ENCODE measurements at places on chromosomes 1 and 21. TPM values are rescaled to one million over a fixed set of nuclear protein-coding genes. Genes with fewer than 3 reads are reported as not detected.

TRIM33 gene
- total RNA-seq = 55.7 TPM

DNA sequence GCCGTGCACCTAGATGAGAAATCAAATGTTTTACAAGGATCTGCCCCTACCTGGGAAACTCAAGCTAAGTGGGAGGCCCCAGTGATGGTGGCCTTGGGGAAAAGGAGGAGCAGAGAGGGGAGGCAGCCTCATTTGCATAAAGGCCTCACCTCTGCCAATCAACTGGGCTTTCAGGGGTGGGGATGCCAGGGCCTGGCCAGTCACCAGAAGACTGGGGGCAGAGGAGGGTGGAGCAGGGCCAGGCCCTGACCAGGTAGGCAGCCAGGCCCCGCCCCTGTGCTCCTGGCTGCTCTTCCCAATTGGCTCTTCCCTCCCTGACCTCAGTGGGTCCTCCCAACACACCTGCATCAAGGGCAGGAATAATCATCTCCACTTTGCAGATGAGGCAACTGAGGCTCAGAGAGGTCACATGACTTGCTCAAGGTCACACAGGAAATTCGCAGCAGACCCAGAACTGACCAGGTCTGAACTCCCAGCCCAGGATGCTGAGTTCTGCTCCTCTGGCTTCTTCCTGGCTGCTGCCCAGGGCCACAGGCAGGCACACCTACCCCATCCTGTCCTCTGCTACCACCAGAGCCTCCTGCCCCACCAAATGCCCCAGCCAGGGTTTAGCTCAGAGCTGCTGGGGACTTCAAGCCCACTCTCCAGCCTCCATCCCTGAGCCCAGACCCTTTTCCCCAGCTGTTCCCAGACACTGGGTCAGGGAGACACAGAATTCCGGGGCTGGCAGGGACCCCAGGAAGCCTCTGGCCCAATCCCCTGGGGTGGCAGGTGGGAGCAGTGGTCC is 677.9 kb downstream of the MATN1 start:
- H3K27ac ChIP-seq = no peak overlapping the region
- H3K4me3 ChIP-seq = no peak overlapping the region
- H3K27me3 ChIP-seq = peaks cover 8% of the 10 kb centered on the region

LORICRIN gene
- not detected for total RNA-seq

PRPF38A gene
- 94.7 TPM for total RNA-seq

TOMM20 gene
- total RNA-seq = 89.6 TPM

- no peaks in the 10 kb centered on the region for H3K36me3 ChIP-seq
- DNase-seq = no peak
- no peak overlapping the region for H3K27ac ChIP-seq
- H3K27me3 ChIP-seq = peaks cover 29% of the 10 kb centered on the region
- H3K4me1 ChIP-seq = no peaks in the 10 kb centered on the region
These were observed 38.5 kb downstream of the IGFN1 start for GRCh38 chr1:201229095-201229494.

DNA sequence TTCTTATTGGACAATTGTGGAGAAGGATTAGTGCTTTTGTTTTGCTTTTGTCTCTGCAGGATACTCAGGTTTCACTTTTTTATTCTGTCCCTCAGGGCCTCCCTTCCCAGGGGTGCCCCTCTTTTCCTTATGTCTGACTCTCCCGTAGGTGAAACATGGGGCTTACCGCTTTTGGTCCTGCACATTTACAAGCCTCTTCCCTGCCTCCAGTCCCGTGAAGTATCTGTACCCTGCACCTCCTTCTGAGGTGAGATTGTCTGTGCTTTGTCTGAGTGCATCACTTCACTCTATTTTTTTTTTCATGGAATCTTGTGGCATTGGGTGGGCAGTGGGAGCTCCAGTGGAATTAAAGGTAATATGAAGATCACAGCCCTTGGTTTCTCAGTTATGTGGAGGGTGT is 758.1 kb upstream of the TPTE start:
- no peak overlapping the region for H3K27ac ChIP-seq
- no peaks in the 10 kb centered on the region for H3K4me1 ChIP-seq
- H3K36me3 ChIP-seq = no peaks in the 10 kb centered on the region
- H3K4me3 ChIP-seq = no peak overlapping the region
- no peaks in the 10 kb centered on the region for H3K27me3 ChIP-seq

- no peak overlapping the region for H3K27ac ChIP-seq
- no peaks in the 10 kb centered on the region for H3K27me3 ChIP-seq
- H3K4me1 ChIP-seq = no peaks in the 10 kb centered on the region
- DNase-seq = no peak
These were observed 63.7 kb downstream of the CLDN17 start for GRCh38 chr21:30102871-30103270.

PDZK1IP1 gene
- not detected for total RNA-seq

DNA sequence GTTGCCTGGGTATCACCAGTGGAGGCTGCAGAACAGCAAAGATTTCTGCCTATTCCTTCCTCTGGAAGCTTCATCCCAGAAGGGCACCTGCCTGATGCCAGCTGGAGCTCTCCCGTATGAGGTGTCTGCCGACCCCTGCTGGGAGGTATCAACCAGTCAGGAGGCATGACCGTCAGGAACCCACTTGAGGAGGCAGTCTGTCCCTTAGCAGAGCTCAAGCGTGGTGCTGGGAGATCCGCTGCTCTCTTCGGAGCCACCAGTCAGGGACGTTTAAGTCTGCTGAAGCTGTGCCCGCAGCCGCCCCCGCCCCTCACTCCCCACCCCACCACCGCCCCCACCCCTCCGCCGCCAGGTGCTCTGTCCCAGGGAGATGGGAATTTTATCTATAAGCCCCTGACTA is 23.1 kb upstream of the HFM1 start:
- H3K27ac ChIP-seq = no peak overlapping the region
- H3K27me3 ChIP-seq = peaks cover 30% of the 10 kb centered on the region
- H3K4me3 ChIP-seq = no peak overlapping the region
- H3K36me3 ChIP-seq = peaks cover 4% of the 10 kb centered on the region
- DNase-seq = no peak

GRCh38 chr1:244180256-244180655 is 129.2 kb downstream of the ZBTB18 start:
- H3K27me3 ChIP-seq = peaks cover 8% of the 10 kb centered on the region
- H3K4me1 ChIP-seq = no peaks in the 10 kb centered on the region
- no peak overlapping the region for H3K4me3 ChIP-seq
- DNase-seq = no peak
- H3K36me3 ChIP-seq = no peaks in the 10 kb centered on the region

Measured in natural killer cell treated with Interleukin-12 subunit alpha and Interleukin-12 subunit beta and Interleukin-15 and Interleukin-18, amount 100 ng/mL, for 72 hours (primary cell).